GM10248 (cell line): ENCODE measurements at places on chromosomes 6 and 20.

DNA sequence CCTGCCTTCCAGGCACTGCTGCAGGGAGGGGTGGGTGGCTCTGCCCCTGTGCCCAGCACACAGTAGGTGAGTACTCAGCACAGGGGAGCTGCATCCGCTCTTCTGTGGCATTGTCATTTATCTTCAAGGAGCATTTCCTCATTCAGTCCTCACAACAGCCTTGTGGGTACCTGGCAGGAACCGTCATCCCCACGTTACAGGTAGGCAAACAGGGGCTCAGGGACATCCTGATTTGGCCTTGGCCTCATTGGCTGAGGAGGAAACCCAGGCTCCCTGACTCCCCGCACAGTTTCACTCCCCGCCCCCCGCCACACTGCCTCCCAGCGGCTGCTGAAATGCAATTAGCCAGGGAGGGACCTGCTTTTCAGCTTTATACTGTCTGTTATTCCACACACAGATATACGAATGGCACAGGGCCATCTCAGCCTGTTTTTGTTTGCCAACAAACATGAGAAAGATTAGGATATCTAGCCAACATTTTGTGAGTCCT, 24.2 kb upstream of the PNPLA1 start:
- DNase-seq = no peak

DNA sequence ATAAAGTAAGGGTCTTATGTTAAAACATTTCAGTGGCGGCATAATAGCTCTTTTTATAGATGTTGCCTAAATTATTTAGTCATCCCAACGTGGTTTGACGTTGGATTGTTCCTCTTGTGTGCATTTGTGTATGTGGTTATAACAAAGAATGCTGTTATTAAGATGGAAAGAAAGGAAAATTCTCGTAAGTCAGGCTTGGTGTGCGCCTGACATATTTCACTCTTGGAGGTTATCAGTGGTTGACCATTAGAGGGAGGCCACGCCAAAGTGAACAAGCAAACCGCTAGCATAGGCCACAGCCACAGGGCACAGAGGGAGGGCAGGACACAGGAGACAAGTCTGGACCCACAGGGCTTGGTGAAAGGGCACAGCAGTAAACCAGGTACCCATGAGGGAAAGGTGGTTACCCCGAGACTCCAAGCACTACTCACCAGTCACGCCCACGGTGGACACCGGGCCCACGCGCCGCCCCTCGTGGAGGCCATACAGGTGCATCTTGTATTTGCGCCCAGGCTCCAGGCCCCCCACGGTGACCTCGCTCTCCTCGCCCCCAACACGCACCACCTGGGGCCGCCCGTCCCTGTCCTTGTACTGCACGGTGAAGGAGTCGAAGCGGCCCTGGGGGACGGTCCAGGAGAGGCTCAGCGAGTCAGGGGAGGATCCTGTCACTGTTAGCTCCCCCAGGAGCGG, 22.9 kb downstream of the CYP21A2 start:
- DNase-seq = no peak

GRCh38 chr20:56716806-56717205, 87.7 kb downstream of the TFAP2C start:
- no peak for DNase-seq

- no peak for DNase-seq
Observed at GRCh38 chr6:54041239-54041638, 70.0 kb upstream of the MLIP start.

DNA sequence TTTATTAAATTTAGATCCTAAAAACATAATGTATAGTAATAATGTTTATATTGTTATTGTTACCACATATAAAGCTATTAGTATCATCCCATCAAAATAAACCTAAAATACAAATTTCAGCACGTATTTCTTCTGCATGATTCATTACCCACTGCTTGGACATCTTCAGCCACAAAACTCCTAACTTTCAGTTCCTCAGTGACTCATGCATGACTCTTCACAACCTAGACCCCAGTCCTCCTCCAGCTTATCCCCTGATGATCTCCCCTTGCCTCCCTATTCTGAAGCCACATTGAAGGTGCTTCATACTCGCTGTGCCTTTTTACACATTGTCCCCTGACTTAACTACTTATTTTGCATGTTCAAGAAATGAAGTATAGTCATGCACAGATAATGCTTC, 11.2 kb upstream of the GPRC6A start:
- DNase-seq = no peak

GRCh38 chr6:139187489-139187888, 52.6 kb downstream of the HECA start:
- DNase-seq = no peak

- peak; percentile 83 for DNase-seq
Observed at GRCh38 chr6:6547110-6547879, 41.2 kb upstream of the LY86 start.
